AG10803 (cell line): ENCODE measurements at places on chromosomes 4 and X.
A peak's percentile ranks its signal among the peaks of the same experiment; 100 is the strongest.

DNA sequence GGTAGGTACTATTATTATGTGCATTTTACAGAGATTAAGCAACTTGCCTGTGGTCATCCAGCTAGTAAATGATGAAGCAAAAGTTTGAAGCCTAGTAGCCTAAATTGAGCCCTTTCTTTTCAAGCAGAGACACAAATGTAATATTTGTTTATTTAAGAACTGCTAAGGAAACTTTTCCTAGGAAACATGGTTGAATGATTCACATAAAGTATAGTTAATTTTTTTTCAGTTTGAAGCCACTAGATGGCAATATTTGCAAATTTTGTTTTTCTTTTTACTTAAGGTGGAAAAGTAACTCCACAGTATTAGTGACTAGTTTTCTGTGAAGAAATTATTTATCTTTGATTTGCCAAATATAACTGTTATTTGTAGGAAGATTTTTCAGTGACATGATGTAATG is 52.8 kb upstream of the ANKRD17 start:
- peak; percentile 43 for DNase-seq

GRCh38 chrX:155188786-155189185 is 27.5 kb upstream of the VBP1 start:
- DNase-seq: no peak

DNA sequence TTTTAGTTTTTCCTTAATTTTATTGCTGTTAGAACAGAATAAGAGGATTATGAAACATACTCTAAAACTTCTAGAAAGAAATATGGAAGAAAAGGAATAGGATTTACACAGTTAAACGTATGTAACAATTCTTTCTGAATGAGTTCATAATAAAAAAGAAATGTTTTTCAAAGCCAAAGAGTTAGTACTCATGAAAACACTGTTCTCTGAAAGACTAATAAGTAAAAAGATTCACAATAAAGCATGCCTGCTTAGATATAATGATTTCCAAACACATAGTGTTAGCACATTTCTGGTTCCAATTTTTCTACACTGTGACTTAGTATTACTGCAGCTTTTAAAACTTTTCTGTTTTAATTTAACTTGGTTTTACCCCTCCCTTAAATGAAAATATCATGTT is 49.8 kb upstream of the PRSS48 start:
- DNase-seq: no peak

DNA sequence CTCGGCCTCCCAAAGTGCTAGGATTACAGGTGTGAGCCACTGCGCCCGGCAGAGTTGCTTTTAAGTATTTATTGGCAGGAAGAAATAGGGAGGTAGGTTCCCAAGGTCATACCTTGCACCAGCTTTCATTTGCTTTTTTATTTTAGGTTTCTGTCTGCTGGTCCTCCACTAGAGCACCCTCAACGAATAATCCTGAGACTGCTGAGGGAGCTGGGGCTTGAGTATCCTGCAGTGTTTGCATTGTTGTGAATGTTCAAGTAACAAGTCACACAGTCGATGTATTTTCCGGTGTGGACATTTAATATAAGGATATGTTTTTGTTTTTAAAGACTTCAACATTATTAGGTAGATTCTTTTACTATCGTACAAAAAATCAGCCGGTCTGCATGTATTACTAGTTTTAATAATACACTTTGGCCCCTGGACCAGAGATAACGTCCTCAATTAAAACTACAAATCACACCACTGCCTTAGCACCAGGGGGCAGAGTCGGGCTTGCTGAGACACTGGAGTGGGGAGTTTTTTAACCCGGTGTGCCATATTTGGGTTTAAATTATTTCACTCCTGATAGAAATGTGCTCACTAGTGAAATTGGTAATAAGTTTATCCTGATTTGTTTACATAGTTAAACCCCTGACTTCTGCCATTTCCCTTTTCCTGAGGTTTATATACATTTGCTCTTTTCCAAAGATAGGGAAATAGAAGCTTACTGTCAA is 11.6 kb downstream of the SMIM20 start:
- DNase-seq: peak; percentile 41

GRCh38 chr4:32133141-32133540 is 1413.0 kb downstream of the PCDH7 start:
- no peak for DNase-seq

- DNase-seq: peak; percentile 86
These were observed 622.1 kb downstream of the SPRY1 start for GRCh38 chr4:124018383-124019317.

DNA sequence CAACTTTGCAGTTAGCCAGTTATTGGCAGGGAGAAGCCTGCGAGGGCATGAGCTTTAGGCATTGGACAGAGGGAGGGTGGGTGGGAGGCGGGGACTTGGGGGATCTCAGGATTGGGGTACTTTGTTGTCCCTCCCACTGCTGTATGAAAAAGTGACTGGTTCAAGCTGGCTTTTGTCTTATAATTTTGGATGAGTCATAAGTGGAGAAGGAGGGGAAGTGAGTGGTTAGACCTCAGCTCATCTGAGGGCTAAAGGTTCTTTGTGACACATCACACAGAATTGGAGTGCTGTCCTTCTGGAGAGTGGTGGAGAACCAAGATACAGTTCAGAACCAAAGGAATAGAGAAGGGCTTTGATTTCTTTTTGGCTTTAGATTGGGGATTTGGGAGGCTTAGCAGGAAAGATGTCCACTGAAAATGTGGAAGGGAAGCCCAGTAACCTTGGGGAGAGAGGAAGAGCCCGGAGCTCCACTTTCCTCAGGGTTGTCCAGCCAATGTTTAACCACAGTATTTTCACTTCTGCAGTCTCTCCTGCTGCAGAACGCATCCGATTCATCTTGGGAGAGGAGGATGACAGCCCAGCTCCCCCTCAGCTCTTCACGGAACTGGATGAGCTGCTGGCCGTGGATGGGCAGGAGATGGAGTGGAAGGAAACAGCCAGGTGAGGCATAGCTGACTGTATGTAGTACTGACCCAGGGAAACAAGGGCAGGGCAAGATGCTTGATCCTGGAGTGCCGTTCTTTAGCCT is at the start of gene SLC4A4:
SLC4A4 (plus strand) TSS at position 175 of the 748 bp plus-strand sequence.
- DNase-seq: peak; percentile 62

DNA sequence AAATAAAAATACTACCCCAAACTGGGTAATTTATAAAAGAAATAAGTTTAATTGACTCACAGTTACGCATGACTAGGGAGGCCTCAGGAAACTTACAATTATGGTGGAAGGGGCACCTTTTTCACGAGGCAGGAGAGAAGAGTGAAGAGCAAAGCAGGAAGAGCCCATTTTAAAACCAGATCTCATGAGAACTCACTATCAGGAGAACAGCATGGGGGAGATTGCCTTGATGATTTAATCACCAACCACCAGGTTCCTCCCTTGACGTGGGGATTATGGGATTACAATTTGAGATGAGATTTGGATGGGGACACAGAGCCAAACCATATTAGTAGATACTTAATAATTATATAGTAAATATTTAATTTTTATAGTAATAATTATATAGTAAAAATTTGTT is 10.1 kb downstream of the CISD2 start:
- DNase-seq: no peak

DNA sequence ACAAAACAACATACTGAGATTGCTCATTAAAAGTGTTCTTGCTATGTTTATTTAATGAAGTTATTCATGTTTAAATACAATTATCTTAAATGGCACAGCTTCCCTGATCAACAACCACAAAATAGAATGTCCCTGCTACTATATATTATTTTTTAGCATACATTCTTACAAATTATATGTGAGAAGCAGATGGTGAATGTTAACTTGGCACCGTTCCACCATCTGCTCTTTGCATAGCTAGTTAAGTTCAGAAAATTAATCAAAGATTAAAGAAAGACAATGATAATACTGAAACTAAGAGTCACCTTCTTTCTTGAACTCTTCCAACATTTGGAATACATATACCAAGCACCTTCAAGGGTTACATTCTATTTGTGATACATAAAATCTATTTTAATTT is 94.2 kb downstream of the PPP3CA start:
- no peak for DNase-seq

GRCh38 chr4:95507147-95507546 is 41.6 kb downstream of the UNC5C start:
- DNase-seq: no peak

GRCh38 chr4:6794189-6794588 is 11.7 kb downstream of the KIAA0232 start:
- no peak for DNase-seq

DNA sequence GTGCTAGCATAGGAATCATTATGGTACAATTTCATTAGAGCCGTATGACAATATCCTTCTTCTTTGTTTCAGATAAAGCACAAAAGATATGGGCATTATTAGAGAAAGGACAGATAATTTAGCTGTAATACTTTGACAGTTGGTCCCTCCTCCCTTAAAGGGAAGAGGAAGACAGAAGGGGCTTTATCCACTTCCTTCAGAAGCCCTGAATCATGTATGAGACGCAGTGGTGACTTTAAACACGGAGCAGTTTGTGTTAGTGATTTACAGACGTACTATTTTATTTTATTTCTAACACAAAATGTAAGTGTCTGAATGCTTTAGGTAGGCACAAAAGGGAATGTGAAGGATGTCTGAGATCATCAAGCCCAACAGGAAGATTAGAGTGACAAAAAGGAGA is 467.7 kb downstream of the IL15 start:
- no peak for DNase-seq

DNA sequence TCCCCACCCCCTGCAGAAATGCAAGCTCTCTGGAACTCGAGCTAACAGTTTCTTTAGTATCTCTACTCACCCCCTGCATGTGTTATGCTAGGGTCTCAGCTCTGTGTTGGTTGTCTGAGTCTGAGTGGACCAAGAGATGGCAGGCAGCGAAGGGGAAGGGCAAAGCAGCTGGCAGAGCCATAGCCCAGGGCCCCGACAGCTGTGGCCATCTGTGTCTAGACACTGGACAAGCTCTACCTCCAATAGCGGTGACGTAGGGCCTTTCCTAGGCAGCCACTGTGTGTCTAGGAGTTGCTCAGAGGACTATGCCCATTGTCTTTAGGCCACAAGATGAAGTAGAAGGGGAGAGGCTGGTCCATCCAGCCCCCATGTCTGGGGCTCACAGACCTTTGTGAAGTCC is 79.2 kb downstream of the EFNB1 start:
- no peak for DNase-seq

DNA sequence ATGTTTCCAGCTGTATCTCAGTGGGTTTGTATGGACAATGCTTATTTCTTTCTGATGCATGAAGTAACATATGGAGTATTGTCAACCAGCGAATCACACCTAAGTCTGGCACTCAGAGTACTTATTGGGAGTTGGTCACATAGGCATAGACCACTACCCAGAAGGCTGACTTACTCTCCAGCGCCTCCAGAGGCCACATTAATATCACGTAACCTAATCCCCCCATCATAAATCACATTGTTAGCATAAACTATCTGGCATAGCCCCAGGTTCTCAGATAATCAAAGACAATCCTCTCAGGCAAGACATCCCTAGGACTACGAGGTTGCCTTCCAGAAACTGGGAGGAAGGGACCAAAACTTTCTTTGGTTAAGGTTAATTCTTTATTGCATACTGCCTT is 560.5 kb upstream of the PABPC4L start:
- no peak for DNase-seq

DNA sequence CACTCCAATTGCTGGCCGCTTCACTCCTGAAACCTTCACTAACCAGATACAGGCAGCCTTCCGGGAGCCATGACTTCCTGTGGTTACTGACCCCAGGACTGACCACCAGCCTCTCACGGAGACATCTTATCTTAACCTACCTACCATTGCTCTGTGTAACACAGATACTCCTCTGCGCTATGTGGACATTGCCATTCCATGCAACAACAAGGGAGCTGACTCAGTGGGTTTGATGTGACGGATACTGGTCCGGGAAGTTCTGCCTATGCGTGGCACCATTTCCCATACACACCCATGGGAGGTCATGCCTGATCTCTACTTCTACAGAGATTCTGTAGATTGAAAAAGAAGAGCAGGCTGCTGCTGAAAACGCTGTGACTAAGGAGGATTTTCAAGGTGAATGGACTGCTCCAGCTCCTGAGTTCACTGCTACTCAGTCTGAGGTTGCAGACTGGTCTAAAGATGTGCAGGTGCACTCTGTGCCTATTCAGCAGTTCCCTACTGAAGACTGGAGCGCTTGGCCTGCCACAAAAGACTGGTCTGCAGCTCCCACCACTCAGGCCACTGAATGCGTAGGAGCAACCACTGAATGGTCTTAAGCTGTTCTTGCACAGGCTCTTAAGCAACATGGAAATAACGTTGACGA is 35.8 kb upstream of the PRDM8 start:
- no peak for DNase-seq

- no peak for DNase-seq
These were observed 33.0 kb downstream of the MOB1B start for GRCh38 chr4:70935038-70935695.

GRCh38 chr4:8862800-8863685 is 8.6 kb downstream of the HMX1 start:
- no peak for DNase-seq

- DNase-seq: peak; percentile 59
These were observed 1.0 kb downstream of the ZDHHC9 start for GRCh38 chrX:129842510-129843208.

- no peak for DNase-seq
These were observed 4.6 kb downstream of the RASSF6 start for GRCh38 chr4:73615613-73616012.

GRCh38 chr4:5711479-5712184 is 631 bp downstream of the EVC start:
- DNase-seq: peak; percentile 61

GRCh38 chrX:9538544-9539045 is 73.7 kb downstream of the TBL1X start:
- no peak for DNase-seq

DNA sequence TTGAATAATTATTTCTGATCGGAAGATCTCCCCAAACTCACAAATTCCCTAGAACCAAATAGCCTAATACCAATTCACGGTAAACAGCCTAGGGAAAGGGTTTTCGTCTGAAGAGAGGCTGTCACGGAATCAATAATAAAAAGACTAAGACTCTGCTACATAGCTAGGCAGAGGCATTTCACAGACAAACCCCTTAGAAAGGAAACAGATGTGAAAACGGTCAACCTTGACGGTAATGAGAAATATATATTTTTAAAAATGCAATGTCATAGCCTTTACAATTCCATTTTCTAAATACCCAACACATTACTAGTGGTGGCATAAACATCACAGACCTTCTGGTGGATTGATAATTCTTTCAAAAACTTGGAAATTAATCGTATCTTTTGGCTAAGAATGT is 28.4 kb downstream of the PROM1 start:
- no peak for DNase-seq

DNA sequence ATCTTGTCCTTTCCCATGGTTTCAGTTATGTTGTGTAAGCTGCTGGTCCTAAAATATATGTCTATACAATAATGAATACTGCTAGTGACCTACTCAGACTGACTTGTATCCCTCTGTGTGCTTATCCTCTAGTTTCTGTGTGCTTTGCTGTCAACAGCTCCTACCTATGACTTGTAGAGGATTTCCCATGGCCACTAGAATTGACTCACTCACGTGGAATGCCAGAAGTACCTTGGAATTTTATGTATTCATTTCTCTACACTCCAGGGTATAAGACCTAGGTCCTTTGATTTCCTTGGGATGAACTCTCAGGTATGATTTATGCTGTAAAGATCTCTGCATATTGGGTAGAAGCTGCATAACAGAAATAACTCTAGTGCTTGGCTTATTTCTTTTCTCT is 279.9 kb upstream of the SLIT2 start:
- DNase-seq: peak; percentile 27
